ENCODE measurements at places on chromosomes 1 and 21.

GRCh38 chr1:198541737-198542136, 1.3 kb upstream of the ATP6V1G3 start:
- no peak for DNase-seq

GRCh38 chr1:36553591-36554322, 71.0 kb upstream of the CSF3R start:
- peak; percentile 58 for DNase-seq

GRCh38 chr1:56550138-56550858, 29.1 kb downstream of the PLPP3 start:
- no peak for DNase-seq

DNA sequence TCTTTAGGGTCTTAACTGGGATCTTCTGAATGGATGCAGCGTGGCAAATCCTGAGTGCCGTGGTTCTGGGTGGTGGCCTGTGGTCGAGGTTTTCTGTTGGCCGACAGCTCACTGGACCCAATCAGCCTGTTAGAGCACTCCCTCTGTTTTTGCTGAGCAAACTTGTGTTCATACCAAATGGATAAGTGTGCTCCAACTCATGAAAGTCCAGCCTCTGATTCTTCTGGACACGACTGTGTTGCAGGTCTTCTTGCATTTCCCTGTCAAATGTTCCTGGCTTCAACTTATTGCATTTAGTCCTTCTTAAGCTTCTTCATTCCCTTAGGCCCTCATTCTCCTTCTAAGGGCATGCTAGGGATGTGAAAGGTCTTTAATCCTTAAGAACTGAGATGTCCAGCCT, 63.7 kb downstream of the AJAP1 start:
- DNase-seq, result no peak

GRCh38 chr1:26719205-26719604, 23.4 kb downstream of the ARID1A start:
- DNase-seq, result no peak

GRCh38 chr21:42532466-42533181, 19.0 kb downstream of the SLC37A1 start:
- DNase-seq, result peak; percentile 75

- DNase-seq, result no peak
These were observed 2.1 kb downstream of the AK4 start for GRCh38 chr1:65150108-65150463.

DNA sequence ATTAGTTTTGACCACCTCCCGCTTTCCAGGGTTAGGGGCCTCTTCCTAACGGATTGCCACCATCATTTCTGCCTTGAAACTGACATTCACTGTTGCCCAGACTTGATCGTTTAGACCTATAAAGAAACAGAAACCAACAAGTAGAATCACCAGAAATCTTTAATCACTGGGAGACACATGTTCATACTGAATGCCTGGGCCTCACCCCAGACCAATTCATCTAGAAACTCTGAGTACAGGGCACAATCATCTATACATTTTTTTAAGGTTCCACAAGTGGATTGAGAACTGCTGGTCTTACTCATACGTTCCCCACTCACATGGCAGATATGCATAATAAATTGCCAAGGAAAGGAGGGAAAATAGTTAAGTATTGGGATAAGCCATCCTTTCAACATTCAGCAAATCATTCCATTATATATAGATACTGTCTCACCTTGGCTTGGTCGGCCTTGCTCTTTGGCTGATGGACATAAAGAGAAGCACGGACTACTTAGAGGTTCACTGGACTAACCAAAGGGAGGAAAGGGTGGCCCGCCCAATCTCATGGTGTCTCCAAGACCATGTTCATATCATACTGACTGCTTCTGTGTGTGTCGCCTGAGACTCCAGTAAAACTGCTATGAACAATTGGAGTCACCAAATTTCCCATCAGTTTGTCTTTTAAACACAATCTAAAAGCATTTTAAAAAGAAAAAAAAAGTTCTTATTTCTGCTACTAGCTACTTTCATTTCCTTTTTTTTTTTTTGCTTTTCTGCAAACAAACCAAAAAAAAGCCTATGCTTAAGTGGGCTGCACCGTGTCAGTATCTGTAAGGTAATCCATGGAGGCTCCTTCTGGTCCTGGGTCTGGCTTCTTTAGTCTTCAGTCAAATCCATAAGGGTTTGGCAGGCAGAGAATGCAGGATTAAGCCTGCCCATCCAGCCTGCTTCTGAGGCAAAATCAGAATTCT, 9.4 kb upstream of the TARBP1 start:
- DNase-seq, result no peak

- DNase-seq, result no peak
These were observed 21.0 kb downstream of the RAVER2 start for GRCh38 chr1:64765826-64766225.

DNA sequence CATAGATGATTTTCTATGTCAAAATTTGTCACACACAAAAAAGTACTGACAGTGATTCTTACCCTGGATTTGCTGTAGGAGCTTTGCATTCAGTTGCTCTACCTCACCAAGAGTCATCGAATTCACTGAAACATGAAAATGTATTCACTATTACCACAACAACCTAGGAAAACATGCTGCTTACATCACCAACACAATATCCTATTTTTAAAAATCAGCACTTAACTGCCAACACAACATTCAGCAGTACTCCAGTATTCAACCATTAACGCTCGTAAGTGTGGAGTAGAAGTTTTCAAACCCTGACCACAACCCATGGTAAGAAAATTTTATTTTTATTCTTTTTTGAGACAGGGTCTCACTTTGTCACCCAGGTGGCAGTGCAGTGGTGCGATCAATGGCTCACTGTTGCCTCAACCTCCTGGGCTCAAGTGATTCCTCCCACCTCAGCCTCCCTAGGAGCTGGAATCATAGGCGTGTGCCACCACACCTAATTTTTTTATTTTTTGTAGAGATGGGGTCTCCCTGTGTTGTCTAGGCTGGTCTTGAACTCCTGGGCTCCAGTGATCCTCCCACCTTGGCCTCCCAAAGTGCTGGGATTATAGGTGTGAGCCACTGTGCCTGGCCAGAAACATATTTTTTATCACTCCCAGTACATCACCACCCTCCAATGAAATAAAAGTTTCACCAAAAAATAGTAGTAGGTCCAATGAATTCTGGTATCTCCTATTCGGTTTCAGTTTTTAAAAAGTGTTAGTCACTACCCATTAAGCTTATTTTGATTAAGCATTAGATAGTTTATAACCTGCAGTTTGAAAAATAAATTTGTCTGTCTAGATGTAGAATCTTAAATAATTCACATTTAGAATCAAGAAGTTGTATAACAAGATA, 23.8 kb downstream of the C21orf91 start:
- no peak for DNase-seq

DNA sequence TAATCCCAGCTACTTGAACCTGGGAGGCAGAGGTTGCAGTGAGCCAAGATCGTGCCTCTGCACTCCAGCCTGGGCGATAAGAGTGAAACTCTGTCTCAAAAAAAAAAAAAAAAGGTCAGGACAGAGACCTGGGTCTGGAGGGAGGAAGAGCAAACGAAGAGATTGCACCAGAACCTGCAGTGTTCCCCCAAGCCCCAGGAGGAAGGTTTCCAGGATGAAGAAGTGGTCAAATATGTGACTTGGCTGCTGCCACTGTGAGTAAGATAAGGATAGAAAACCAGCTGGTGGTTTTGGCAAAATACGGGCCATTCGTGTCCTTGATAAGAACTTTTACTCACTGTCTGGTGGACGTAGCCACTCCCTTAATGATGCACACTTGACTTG, 42.2 kb downstream of the CLDN14 start:
- DNase-seq, result no peak

Data from nucleus accumbens (tissue), 56 donors.